ENCODE measurements at places on chromosomes 11 and 22. TPM values are rescaled to one million over a fixed set of nuclear protein-coding genes. Genes with fewer than 3 reads are reported as not detected.

Gene PHOX2A
- total RNA-seq = not detected

Gene SLC16A8
- total RNA-seq = not detected

Gene RBFOX2
- total RNA-seq = 79.6 TPM

Gene PKP3
- 1.6 TPM for total RNA-seq

Gene VPREB1
- total RNA-seq = not detected

Gene CRYBB3
- not detected for total RNA-seq

Gene SLCO2B1
- total RNA-seq = 0.15 TPM

Gene P2RY2
- 15.2 TPM for total RNA-seq

Gene BBOX1
- total RNA-seq = not detected

Gene PTPRJ
- total RNA-seq = 2.9 TPM

Gene DDT
- 116 TPM for total RNA-seq

Gene TIGD3
- total RNA-seq = 0.30 TPM

Gene BTG4
- not detected for total RNA-seq

Gene KDM4D
- 0.64 TPM for total RNA-seq

Gene LINC01488
- total RNA-seq = not detected

Gene UBQLNL
- total RNA-seq = not detected

Gene ELMOD1
- not detected for total RNA-seq

Gene SMC1B
- total RNA-seq = not detected

Gene SAA4
- not detected for total RNA-seq

Gene SLC22A8
- not detected for total RNA-seq

Gene ZBTB44
- 11.7 TPM for total RNA-seq

Gene TUB
- total RNA-seq = 0.25 TPM

Gene FGF19
- not detected for total RNA-seq

Gene YPEL1
- total RNA-seq = 2.4 TPM

Gene DERL3
- 3.1 TPM for total RNA-seq

Gene BAIAP2L2
- 0.54 TPM for total RNA-seq

Gene NXPE4
- total RNA-seq = not detected

Gene MMP8
- not detected for total RNA-seq

Gene OR51G1
- not detected for total RNA-seq

Gene CHADL
- 3.1 TPM for total RNA-seq

Gene IPO7
- 73.5 TPM for total RNA-seq

Gene MS4A6A
- total RNA-seq = not detected

Measured in mammary microvascular endothelial cell (primary cell).